ENCODE measurements at places on chromosomes 2 and 18.

DNA sequence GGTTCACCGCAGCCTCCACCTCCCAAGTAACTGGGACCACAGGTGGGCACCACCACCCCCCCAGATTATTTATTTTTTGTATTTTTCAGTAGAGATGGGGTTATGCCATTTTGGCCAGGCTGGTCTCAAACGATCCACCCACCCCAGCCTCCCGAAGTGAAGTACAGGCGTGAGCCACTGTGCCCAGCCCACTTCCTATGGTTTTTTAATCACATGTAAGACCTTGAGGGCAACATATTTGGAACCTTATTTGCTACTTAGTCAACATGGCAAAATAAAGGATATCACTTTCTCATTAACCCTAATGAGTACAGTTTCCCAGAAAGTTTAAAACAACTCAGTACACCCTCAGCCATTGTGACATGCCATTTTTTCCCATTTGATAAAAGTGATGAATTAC is 64.7 kb downstream of the EIF5B start:
- H3K27me3 ChIP-seq = no peaks in the 10 kb centered on the region
- no peaks in the 10 kb centered on the region for H3K4me1 ChIP-seq

DNA sequence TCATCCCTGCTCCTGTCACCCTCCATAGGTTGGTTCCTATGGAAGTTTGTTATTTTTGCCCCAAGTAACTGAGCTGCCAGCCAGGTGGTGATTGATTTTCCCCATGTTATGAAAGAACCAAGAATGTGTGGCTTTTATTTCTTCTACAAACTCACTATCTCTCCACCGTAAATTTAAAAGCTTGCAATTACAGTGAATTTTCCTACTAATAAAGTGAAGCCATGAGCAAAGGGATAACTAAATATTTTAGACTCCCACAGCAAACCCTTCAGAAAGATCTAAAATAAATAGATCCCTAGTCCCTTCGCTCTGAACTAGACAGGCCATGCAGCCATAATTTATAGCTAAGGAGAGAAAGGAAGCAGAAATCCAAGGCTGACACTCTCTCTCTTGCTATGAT is 6.2 kb upstream of the KIAA2012 start:
- DNase-seq = no peak
- no peak overlapping the region for H3K27ac ChIP-seq
- H3K4me3 ChIP-seq = no peak overlapping the region
- H3K4me1 ChIP-seq = no peaks in the 10 kb centered on the region
- no peaks in the 10 kb centered on the region for H3K27me3 ChIP-seq

- H3K4me1 ChIP-seq = no peaks in the 10 kb centered on the region
- no peak for DNase-seq
- no peaks in the 10 kb centered on the region for H3K36me3 ChIP-seq
- H3K4me3 ChIP-seq = no peak overlapping the region
Observed at GRCh38 chr2:227123697-227124096, 40.3 kb downstream of the COL4A4 start.

DNA sequence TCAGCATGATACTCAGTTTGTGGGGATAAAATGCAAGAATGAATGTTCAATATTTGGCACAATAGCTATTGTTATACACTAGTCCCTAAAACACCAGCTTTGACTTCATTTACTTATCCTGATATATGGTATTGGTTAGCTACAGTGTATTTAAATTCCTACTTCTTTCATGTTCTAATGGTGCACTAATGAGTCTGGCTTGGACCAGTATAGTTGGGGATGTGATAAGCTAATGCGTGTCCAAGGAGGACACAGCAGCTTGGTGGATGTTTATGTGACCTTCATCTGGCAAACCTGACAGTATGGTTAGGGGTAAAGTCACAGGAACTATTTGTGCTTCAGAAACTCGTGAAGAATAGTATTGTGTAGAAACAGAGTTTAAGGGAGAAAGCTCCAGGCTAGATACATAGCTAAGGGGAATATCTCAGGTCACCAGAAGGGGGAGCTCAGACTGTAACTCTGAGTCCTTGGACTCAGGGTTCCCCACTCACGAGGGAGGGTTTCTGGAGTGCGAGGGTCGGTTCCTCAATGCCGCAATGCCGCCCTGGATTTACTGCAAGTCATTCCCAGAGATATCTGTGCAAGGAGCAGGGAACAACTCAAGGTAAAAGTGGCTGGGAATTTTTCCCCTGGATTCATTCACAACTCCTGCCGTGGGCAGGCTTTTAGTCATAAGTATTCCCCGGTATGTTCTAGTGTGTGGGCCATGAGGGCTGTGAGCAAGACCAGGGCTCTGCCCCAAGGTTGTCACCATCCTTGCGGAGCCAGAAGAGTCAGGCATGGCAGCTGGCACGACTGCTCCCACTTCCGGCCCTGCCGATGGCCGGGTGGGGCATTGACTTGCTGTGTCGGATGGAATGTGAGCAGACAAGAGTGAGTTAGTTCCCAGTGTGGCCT is 14.5 kb downstream of the IL1R2 start:
- H3K4me3 ChIP-seq = no peak overlapping the region
- H3K36me3 ChIP-seq = no peaks in the 10 kb centered on the region

DNA sequence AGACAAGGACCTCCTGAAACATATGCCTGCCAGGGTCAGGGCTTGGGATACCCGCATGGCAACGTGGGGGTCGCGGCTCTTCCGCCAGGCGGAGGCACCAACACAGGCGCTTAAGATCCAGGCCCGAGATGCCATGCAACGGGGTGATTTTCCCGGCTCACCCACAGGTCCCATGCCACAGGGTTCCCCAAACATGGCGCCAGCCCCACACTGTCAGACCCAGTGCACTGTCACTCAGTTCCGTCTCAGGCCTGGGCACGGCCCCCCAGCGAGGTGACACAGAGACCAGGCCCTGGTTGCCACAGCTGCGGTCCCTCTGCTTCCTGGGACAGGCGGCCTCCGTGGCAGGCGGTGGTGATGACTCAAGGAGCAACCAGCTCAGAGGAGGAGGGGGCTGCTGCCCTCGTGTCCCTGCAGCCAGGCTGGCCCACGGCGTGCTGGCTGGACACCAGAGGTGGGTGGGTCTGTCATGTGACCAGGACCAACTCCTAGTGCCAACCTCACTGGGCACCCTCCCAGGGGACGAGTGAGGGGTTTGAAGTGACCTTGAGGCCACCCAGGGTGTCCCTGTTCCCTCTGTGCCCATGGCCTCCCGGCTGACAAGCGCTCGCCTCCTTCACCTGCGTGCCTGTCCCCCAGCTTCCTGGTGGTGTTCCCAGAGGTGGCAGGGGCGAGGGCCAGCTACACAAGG is 4.9 kb downstream of the PDCD1 start:
- DNase-seq = no peak
- no peaks in the 10 kb centered on the region for H3K36me3 ChIP-seq
- no peaks in the 10 kb centered on the region for H3K4me1 ChIP-seq
- H3K4me3 ChIP-seq = no peak overlapping the region
- no peak overlapping the region for H3K27ac ChIP-seq

Measured in lung (tissue), 17 donors.